Smooth muscle cell of trachea (primary cell): ENCODE measurements at places on chromosomes 5 and 9. TPM values are rescaled to one million over a fixed set of nuclear protein-coding genes. Genes with fewer than 3 reads are reported as not detected.

Gene BARX1
- total RNA-seq: not detected in 2 replicates

Gene PCDHB3
- total RNA-seq: 0.29 and 0.50 TPM in 2 replicates

Gene CEP78
- total RNA-seq: 8.9 and 23.9 TPM in 2 replicates

Gene SAXO1
- total RNA-seq: under 0.01 and 0.17 TPM in 2 replicates

Gene STK32A
- 0.44 and 0.83 TPM in 2 replicates for total RNA-seq

Gene ANKRD34B
- not detected in 2 replicates for total RNA-seq

Gene ARRDC1
- 16.6 and 17.2 TPM in 2 replicates for total RNA-seq

Gene SLC36A2
- not detected in 2 replicates for total RNA-seq

Gene WNK2
- total RNA-seq: 0.15 TPM in 1 of 2 replicates, not detected in the other
